ENCODE measurements at places on chromosomes 4 and X.

GRCh38 chr4:24980064-24980690, 50.6 kb downstream of the LGI2 start:
- no peaks in the 10 kb centered on the region for H3K36me3 ChIP-seq
- H3K4me1 ChIP-seq = no peaks in the 10 kb centered on the region
- H3K27me3 ChIP-seq = no peaks in the 10 kb centered on the region
- no peak overlapping the region for H3K27ac ChIP-seq
- DNase-seq = peak; percentile 79
- no peak overlapping the region for H3K4me3 ChIP-seq

GRCh38 chr4:165016971-165017370, 14.8 kb upstream of the TRIM60 start:
- no peak overlapping the region for H3K27ac ChIP-seq
- no peaks in the 10 kb centered on the region for H3K27me3 ChIP-seq
- no peak for DNase-seq
- no peaks in the 10 kb centered on the region for H3K36me3 ChIP-seq
- no peaks in the 10 kb centered on the region for H3K4me1 ChIP-seq
- H3K4me3 ChIP-seq = no peak overlapping the region

GRCh38 chr4:186934841-186935443, 211.3 kb upstream of the FAT1 start:
- H3K36me3 ChIP-seq = no peaks in the 10 kb centered on the region
- DNase-seq = peak; percentile 34
- H3K4me1 ChIP-seq = peaks cover 18% of the 10 kb centered on the region
- no peaks in the 10 kb centered on the region for H3K27me3 ChIP-seq

- H3K27me3 ChIP-seq = no peaks in the 10 kb centered on the region
- H3K4me1 ChIP-seq = no peaks in the 10 kb centered on the region
- no peak for DNase-seq
- no peak overlapping the region for H3K4me3 ChIP-seq
- no peaks in the 10 kb centered on the region for H3K36me3 ChIP-seq
Measured at GRCh38 chr4:40619600-40619999, 10.1 kb downstream of the RBM47 start.

DNA sequence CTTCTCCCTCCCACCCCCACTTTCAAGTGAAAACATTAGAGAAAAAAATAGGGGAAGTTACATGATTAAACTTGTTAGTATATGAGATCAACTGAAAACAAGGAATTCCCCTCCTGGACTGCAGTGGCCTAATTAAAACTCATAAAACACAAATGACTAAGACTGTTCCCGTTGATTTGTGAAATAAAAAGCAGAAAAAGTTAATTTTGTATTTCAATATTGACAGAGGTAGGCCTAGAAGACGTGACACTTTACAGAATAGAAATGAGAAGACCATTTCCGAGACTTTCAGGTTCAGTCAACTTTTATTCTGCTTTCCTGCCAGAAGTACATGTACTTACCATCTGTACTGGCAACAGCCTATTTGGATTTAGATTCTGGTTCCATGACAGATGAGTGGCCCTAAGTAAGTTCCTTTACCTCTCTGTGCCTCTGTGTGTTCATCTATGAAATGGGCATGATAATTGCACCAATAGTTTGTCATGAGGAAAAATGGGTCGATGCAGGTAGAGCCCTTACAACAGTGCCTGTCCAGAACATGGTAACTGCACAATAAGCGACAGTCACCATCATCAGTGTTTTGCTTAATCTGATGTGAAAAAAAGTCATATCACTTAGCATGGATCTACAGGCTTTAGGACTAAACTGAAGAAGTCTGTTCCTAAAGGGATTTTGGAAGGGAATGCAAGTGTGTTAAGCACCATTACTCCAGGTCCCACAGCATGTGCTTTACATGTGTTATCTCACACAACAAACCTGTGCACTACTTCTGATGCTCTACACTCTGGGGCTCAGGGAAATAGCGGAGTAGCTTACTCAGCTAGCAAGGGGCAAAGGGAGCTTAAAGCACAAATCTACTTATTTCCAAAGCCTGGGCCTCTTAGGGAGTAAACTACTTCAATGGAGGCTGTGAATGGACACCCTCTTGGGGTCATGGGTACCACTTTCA, 562.3 kb upstream of the DIPK2B start:
- H3K27me3 ChIP-seq = no peaks in the 10 kb centered on the region
- no peak overlapping the region for H3K4me3 ChIP-seq
- no peak overlapping the region for H3K27ac ChIP-seq
- H3K36me3 ChIP-seq = no peaks in the 10 kb centered on the region

GRCh38 chrX:77087529-77088169, 359.5 kb upstream of the FGF16 start:
- no peak overlapping the region for H3K4me3 ChIP-seq
- peak; percentile 43 for DNase-seq
- no peaks in the 10 kb centered on the region for H3K27me3 ChIP-seq
- H3K4me1 ChIP-seq = no peaks in the 10 kb centered on the region
- no peaks in the 10 kb centered on the region for H3K36me3 ChIP-seq
- peak overlapping the region; percentile 56 for H3K27ac ChIP-seq

DNA sequence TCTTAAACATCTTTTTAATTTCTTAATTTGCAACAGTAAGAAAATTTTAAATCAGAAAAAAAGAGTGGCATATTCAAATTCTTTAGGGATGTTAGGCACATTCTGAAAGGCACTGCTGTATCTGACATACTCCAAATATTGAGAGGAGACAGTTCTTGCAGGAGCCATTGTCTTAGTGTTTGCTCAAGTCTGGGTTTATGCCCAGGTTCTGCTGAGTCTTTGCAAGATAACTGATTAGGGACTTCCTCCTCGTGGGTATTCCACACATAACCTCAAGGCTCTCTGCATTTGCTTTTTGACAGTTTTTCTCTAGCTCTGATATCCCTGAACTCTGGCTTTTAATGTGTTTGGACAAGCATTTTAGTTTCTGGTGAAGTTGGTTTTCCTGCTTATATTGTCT, 52.6 kb downstream of the RPS3A start:
- H3K4me3 ChIP-seq = no peak overlapping the region
- H3K27me3 ChIP-seq = no peaks in the 10 kb centered on the region
- no peaks in the 10 kb centered on the region for H3K4me1 ChIP-seq

DNA sequence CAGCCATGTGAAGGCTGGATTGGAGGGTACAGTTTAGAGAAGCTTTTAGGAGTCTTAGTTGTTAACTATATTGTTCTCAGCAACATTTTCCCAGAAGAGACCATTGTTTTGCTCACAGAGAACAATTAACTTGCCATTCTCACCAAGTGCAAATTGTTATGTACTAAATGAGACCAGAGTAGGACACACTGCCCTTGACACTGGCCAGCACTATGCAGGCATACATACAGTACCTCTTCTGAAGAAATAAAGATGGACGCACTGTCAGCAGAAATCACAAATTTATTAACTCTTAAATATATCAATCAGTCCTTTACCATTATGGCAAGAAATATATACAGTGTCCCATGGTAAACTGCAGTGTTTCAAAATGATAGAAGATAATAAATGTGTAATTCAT, 309.4 kb downstream of the CAMK2D start:
- no peaks in the 10 kb centered on the region for H3K4me1 ChIP-seq
- no peak overlapping the region for H3K27ac ChIP-seq
- DNase-seq = no peak
- H3K4me3 ChIP-seq = no peak overlapping the region
- no peaks in the 10 kb centered on the region for H3K27me3 ChIP-seq

GRCh38 chr4:140281828-140282552, 91.5 kb upstream of the SCOC start:
- no peaks in the 10 kb centered on the region for H3K36me3 ChIP-seq
- no peaks in the 10 kb centered on the region for H3K4me1 ChIP-seq
- H3K27ac ChIP-seq = no peak overlapping the region
- no peak for DNase-seq

DNA sequence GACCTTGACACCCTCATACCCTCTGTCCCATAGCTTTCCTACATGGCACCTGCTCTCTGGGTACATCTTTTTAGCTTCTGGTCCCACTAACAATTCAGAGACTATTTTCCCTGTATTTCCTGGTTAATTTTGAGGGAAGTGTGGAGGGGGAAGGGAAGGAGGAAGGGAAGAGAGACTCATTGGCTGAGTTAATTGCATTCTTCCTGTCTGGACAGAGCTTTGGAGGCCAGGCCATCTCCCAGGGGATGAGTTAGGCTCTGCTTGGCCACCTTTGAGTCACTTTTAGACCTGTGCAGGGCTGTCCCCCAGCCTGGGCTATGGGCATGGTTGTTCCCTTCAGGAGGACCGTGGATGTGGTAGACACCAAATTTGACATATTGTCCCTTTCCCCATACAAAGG, 167.9 kb upstream of the PGRMC2 start:
- H3K27me3 ChIP-seq = no peaks in the 10 kb centered on the region
- no peaks in the 10 kb centered on the region for H3K36me3 ChIP-seq
- H3K27ac ChIP-seq = peak overlapping the region; percentile 67
- H3K4me1 ChIP-seq = peaks cover 7% of the 10 kb centered on the region
- DNase-seq = no peak
- H3K4me3 ChIP-seq = no peak overlapping the region

- DNase-seq = no peak
- H3K4me3 ChIP-seq = no peak overlapping the region
- no peaks in the 10 kb centered on the region for H3K36me3 ChIP-seq
- no peaks in the 10 kb centered on the region for H3K27me3 ChIP-seq
Measured at GRCh38 chr4:56445699-56446098, 9.6 kb downstream of the PAICS start.

GRCh38 chr4:106329041-106329618, 12.8 kb downstream of the AIMP1 start:
- no peaks in the 10 kb centered on the region for H3K27me3 ChIP-seq
- peaks cover 11% of the 10 kb centered on the region for H3K36me3 ChIP-seq
- no peak overlapping the region for H3K4me3 ChIP-seq
- H3K4me1 ChIP-seq = no peaks in the 10 kb centered on the region
- H3K27ac ChIP-seq = no peak overlapping the region
- DNase-seq = peak; percentile 50

DNA sequence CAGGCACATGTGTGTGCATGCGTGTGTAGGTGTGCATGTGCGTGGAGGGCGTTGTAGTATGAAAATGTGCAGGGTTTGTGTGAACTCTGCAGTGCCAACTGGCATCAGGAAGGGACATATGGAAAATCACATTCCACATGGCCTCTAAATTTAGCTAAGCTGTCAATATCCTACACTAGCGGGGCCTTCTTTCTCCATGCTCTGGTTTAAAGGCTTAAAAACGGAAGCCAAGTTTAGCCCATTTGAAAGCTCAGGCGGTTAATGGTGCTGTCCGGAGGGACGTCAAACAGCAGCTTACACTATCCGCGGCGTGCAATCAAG, 144.1 kb upstream of the NOCT start:
- no peaks in the 10 kb centered on the region for H3K4me1 ChIP-seq
- no peak overlapping the region for H3K27ac ChIP-seq
- no peaks in the 10 kb centered on the region for H3K27me3 ChIP-seq
- DNase-seq = no peak
- H3K4me3 ChIP-seq = no peak overlapping the region

DNA sequence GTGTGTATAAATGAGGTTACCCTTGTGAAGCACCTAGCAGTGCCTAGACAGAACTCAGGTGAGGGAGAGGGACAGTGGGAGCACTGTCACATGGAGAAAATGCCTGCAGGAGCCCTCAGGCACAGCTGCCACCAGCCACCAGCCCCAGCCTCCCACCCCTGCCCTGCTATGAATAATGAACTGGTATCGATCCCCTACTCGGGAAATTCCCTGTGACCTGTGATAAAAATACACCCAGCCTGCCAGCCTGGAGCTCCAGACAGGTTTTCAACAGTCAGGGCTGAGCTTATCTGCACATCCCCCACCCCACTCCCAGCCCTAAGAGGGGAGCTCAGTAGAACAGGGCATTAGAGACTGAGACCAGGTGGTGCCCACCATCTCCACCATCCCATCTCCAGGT, 159.6 kb upstream of the PJA1 start:
- H3K27me3 ChIP-seq = no peaks in the 10 kb centered on the region
- no peak overlapping the region for H3K4me3 ChIP-seq

GRCh38 chr4:91298156-91298700, 1005.5 kb upstream of the GRID2 start:
- no peak overlapping the region for H3K27ac ChIP-seq
- no peak for DNase-seq
- H3K4me3 ChIP-seq = no peak overlapping the region
- H3K36me3 ChIP-seq = no peaks in the 10 kb centered on the region
- no peaks in the 10 kb centered on the region for H3K4me1 ChIP-seq

- H3K27ac ChIP-seq = no peak overlapping the region
- no peaks in the 10 kb centered on the region for H3K36me3 ChIP-seq
- no peaks in the 10 kb centered on the region for H3K4me1 ChIP-seq
- H3K4me3 ChIP-seq = no peak overlapping the region
- no peaks in the 10 kb centered on the region for H3K27me3 ChIP-seq
Measured at GRCh38 chr4:143127621-143128020, 57.1 kb upstream of the USP38 start.

Measured in hepatocyte (in vitro differentiated cells).